Thyroid gland (tissue), 4 donors: ENCODE measurements at places on chromosomes 16 and 17. TPM values are rescaled to one million over a fixed set of nuclear protein-coding genes. Genes with fewer than 3 reads are reported as not detected.

DNA sequence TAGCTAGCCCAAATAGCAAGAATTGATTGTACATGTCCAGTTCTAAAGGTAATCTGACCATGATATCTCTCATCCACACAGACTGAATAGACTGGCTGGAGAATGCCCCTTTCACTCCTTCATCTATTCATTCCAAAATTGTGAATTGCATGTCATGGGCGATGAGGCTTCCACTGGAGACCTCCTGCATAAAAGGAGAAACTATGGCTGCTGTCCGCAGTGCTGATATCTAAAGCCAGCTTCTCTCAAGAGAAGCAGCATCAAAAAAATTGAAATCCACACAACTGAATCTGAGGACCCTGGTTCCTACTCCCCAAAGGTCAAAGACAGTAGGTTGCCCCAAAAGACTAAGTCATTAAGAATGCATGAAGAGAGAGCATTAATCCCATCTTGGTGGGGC is 7.9 kb upstream of the SCNN1G start:
- no peak for DNase-seq

DNA sequence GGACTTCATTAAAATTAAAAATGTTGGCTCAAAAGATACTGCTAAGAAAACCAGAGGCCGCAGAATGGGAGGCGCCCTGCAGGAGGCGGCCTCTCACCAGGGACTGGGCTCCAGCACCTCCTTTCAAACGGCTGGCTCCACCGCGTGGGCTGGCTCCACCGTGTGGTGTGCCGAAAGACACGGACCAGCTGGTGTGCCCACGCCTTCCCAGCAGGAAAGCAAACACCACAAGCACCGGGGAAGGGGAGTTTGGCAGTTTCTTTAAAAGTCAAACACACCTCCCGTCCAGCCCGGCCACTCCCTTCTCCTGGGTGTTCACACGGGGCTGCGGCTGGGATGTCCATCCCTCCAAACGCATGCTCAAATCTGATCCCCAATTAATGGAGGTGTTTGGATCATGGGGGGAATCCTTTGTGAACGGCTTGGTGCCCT is 13.9 kb downstream of the HAGH start:
- peak; percentile 57 for DNase-seq

DNA sequence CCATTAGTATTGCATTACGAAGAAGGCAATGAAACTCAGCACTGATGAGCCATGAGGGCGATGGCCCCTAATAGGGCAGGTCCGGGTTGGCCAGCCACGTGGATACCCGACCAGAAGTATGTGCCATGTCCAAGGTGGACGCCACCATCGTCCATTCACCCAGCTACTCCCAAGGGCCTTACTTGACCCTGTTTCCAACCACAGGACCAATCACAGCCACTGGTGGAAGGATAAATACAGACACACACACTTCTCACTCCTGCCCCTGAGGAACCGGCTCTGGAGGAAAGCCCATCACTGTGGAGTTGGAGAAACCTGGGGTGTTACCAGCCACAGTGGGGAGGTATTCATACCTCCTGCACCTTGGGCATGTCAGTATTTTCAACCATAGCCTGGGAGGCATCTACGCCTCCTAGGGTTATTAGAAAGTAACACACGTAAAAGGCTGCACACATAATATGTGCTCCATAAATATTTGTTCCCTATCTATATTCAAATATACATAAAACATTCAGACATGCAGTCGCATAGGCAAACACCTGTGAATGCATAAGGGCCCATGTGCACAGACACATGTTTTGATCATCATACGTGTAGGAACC is 5.4 kb upstream of the ITGA3 start:
- DNase-seq, result no peak

GRCh38 chr17:15247891-15248529 is 17.1 kb downstream of the PMP22 start:
- DNase-seq, result no peak

The GAST gene
- not detected for total RNA-seq

DNA sequence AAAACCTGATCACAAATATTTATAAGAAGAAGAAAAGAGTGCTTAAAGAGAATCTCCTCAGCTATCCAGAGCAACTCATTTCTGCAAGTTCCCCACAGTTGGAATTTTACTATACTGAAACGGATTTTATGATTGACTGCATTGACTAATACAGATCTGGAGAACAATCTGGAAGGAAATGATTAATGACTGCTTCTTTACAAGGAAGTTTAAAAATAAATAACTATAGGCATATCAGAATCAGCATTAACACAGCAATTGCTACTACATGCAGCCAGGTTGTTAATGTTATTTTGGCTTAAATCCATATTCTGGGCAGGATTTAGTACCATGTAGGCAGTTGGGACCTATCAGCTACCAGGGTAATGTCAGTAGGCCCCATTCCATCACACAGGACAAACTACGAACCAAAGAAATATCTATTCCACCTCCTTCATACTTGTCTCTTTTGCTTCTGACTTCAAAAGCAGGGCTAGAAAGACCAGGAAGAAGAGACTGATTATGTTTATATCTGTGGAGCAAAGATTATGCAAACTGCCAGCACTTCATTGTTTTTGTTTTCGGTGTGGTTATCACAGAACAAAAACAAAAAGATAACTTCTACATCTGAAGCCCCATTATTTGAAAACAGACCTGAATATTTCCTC is 3.9 kb downstream of the SKAP1 start:
- DNase-seq, result no peak

The GLIS2 gene
- total RNA-seq, result 5.5 TPM

GRCh38 chr16:4323845-4324488 is 8.1 kb downstream of the GLIS2 start:
- DNase-seq, result peak; percentile 75

DNA sequence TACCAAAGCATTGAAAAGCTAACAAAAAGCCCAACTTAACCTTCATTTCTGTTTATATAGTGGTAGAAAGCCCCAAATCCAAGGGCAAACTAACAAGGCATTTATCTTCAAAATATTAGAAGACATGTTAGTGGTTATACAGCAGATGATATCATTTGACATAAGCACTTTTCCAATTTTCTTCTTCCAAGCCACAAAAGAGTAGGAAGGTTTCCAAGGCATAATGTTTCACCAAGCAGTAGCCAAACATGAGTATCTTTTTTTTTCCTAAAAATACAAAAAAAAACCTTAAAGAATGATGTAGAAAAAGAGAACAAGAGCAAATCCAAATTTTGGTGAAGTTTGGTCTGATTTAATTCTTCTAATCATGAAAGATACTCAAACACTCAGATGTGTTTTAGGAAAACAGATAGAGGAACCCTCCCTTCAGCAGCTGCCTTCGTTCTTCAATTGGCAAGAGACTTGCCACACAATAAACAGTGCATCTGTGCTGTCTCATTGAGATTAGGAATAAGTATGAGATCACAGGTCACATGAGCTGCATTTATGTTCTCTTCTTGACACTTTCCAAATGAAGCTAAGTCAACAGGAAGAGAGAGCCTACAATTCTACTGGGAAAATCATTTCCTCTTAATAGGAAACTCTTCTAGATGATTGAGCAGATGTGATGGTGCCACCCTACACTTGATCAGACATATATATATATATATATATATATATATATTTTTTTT is 106.7 kb downstream of the TTC19 start:
- DNase-seq, result no peak
